IPS DF 6.9 (cell line): ENCODE measurements at places on chromosomes 2 and 18.

- no peak for DNase-seq
Measured at GRCh38 chr18:68638613-68639012, 76.3 kb downstream of the TMX3 start.

DNA sequence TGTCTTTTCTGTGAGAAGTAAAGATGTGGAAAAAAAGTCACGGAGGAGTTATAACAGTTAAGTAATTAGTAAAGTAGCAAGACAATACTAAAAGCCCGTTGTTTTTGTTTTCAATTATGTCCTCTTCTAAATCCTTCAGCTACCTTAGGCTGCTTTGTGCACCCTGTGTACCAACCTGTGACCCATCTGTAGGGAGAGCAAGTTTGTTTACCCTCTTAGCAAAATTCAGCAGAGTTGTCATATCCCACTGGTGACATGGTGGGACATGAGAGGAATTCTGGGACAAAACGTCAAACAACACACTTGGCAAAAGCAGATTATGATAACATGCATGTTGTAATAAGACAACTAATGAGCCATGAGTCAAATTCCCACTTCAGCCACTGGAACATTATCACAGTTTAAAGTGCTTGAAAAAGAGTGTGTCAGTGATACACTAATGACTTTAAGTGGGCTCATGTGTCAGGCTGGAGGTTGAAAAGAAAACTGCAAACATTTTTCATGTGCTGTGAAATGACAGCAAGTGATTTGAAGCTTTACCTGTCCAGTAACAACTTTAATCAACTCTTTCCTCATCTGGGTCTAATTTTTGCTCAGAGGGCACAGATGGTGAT is 392.8 kb upstream of the ACVR2A start:
- no peak for DNase-seq

DNA sequence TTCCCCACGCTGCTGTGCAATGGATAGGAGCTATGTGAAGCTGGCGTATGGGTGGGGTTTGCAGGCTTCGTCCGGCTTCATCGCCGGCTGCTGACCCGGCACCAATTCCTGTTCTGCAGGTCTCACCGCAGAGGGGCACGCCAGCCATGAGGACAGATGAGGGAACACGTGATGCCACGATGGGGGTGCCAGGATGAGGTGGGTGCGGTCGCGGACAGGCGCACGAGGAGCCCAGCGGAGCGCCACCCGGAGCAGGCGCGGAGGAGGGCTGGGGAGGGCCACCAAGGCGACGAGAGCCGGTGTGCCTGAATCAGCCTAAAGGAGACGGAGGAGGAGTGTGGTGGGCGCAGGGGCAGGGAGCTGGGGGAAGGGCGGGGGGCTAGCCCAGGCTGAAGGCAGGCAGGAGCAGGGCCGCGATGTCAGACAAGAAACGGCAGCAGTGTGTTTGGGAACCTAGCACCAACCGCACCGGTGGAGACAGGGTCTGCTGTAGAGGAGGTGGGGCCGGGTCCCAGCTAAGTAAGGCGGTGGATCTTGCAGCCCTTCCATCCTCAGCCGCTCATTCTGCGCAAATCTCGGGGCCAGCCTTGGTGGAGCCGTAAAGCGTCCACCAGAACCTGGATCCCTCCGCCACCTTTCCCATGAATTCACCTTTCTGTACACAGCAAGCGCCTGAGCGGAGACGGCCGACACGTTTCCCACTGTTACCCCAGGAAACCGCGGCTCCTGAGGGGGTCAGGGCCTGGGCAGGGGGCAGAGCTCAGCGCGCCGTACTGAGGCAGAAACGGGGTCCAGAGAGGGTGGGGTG is 17.0 kb upstream of the CD8A start:
- DNase-seq = no peak

DNA sequence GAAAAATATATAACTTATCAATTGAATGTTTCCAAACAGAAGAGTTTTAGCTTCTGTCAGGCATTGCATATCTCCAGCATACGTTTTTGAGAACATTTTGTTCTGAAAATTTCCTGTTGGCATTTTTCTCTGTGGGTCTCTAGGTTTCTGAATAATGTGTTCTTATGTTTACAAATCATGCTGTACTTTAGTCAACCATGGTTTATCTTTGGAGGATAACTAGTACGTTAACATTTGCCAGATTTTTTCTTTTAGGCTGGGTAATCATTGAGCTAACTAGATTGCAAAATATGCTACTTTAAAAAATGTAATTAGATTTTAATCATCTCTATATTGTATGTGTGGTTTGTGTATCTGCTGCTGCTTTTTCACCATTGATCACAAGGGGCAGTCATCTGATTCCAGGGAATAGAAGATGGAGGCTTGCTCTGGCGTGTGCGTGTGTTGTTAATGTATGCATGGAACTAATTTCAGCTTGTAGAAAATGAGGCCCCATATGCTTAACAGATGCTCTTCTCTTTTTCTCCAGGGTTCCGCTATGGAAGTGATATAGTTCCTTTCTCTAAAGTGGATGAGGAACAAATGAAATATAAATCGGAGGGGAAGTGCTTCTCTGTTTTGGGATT is 21.3 kb downstream of the XRCC5 start:
- DNase-seq = no peak

GRCh38 chr2:54122939-54123338 is 7.5 kb downstream of the ACYP2 start:
- DNase-seq = no peak

- no peak for DNase-seq
Measured at GRCh38 chr2:68790600-68790999, 56.0 kb downstream of the ARHGAP25 start.

DNA sequence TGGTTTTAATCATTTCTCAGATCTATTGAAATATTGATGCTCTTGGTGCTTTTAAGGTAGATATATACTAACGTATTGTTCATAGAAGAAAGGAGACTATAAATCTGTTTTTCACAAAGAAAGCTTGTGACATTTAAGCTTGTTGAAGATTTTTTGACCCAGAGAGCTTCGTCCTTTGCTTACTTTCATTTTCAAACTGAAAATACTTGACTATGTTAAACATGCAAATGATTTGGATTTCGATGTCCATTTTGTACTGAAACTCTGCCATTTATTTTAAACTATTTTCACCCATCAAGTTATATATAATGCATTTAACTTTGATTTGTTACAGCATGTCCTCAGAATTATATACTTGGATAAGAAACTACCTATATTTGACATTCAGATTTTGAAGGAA is 85.2 kb downstream of the SLC4A10 start:
- no peak for DNase-seq

- DNase-seq = no peak
Measured at GRCh38 chr2:149656996-149657395, 69.4 kb upstream of the MMADHC start.

DNA sequence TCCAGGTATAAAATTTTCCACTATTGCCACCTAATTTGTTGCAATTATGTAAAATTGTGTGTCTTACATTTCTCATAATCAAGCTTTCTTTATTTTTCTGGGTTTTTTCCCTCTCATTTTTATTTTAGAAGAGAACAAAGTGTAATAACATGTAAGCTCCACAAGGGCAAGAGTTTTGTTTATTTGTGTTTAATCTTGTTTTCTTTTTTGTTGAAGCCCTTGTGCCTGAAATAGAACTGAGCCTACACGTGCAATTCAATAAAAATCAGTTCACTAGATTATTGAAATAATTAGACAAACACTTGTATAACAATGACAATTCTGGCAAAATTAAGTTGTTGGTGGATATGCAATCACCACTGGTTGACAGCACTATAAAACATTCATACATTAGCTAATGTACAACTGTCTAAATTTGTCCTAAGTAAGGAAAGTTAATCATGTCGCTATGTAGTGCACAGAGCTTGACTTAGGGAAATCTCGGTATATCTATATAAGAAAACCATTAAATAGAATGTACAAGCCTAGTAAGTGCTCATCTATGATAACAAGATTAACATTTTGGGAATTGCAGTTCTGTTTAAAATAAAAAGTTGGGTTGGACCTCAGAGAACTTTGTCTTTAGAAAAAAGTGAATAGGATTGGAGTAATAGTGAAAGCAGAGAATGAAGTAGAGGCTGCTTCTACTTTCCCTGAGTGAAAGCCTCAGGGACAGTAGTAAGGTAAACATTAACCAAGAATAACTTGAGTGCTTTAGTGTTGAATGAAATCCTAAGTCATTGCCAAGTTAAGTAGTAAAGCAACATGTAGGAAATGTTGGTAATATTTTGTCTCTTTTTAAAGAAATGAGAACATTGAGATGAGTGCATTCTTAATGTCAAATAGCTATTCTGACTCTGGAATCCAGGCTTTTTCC is 37.4 kb upstream of the NOL4 start:
- no peak for DNase-seq

GRCh38 chr2:61443342-61444041 is 27.4 kb downstream of the USP34 start:
- no peak for DNase-seq

DNA sequence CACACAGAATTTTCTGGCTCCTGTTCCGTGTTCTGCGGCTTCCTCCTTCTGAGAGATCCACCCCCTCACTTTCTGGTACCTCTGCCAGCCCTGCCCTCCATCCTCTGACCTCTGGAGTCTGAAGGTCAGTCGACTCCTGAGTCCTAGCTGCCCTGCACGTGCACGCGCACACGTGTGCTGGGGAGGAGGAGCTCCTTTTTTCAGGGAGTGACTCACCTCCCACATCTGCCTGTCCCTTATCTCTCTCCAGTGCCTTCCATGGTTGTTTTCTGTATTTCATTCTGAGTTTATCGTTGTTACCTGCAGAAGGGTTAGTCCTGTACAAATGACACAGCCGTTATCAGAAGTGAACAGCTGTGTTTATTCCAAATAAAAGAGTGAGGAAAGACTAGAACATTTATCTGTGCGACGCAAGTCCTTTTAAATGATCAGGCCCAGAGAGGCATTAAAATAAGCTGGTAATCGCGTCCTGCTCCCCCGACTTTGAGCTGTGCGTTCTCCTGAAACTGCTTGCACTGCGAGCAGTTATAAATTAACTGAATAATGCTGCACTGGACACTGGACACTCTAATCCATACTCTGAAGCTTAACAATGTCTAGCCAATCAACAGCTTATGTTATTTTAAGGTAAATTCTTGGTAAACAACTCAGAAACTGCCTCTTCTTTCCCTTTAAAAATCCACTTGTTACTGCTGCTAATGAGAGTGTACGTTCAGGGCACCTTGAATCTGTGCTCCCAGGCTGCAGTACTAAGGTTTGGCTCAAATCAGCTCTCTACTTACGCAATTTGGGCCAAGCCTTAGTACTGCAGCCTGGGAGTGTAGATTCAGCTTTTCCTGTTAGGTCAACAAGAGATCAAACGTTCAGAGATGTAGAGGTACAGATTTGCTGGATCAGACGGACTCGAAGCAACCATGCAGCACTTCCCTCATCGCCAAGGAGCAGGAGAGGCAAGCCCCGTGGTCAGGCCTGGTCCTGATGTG is 72.5 kb downstream of the GALR1 start:
- DNase-seq = no peak

DNA sequence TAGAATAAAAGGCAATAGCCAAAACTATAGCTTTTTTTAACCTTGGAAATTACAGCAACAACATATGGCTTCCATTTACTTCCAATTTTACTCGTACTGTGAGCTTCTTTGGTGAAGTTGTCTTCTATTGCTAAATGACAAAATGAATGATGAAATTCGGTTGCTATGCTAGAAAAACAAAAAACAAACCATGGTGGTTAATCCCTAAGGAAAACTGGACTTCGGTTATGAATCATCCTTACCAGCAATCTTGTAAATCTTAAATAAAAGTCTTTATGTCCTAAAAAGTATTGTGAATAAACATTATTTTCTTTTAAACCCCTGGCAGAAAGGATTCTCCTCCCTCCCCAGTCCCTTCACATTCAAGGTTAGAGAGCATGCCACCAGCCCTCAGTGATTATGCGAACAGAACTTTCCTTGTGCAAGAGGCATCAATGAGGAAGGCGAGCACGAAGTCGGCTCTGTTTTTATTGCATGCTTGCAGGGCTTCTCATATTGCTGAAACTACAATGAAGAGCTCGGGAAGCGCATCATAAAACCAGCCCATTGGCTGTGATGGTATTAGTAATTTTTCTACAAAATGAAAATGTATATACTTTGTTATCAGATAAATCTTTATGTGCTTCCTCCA is 62.9 kb downstream of the ZNF521 start:
- DNase-seq = no peak

GRCh38 chr2:24048769-24049484 is 614 bp upstream of the FKBP1B start:
- DNase-seq = no peak

DNA sequence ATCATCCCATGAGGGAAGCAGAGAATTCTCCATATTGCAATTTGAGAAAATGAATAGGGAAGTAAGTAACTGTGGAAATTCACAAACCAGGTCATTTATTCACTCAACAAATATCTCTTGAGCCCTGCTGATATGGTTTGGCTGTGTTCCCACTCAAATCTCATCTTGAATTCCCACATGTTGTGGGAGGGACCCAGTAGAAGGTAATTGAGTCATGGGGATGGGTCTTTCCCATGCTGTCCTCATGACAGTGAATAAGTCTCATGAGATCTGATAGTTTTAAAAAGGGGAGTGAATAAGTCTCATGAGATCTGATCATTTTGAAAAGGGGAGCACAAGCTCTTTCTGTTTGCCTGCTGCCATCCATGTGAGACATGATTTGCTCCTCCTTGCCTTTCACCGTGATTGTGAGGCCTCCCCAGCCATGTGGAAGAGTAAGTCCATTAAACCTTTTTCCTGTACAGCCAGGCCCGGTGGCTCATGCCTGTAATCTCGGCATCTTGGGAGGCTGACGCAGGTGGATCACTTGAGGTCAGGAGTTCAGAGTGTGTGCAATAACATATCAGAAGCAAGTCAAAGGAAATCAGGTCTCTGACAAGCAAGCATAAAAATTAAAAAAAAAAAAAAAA is 193.2 kb downstream of the NDUFA10 start:
- DNase-seq = no peak

GRCh38 chr2:234447189-234447588 is 49.7 kb downstream of the ARL4C start:
- DNase-seq = no peak

DNA sequence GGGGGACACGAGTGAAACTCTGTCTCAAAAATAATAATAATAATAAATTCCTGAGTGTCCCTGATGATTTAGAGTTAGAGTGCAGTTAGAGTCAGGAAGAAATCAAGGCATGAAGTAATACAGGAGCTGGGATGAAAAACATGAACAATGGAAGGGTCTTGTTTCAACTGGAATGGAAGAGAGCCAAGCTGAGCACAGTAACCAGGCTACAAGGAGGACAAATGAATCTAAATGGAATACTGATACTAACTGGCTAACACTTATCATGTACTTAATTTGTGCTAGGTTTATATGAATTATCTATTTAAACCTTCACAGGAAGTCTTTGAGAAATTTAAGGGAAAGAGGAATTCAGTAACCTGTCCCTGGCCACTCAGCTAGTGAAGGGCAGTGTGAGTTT is 38.8 kb upstream of the PSME4 start:
- no peak for DNase-seq

GRCh38 chr2:40454321-40454720 is 2.4 kb upstream of the SLC8A1 start:
- no peak for DNase-seq

- DNase-seq = no peak
Measured at GRCh38 chr2:236107942-236108625, 60.1 kb downstream of the GBX2 start.
